ENCODE measurements at places on chromosomes 12 and 14.

GRCh38 chr12:86265329-86265695 is 9.1 kb upstream of the MGAT4C start:
- DNase-seq = no peak

GRCh38 chr12:87991483-87991882 is 37.7 kb downstream of the C12orf50 start:
- DNase-seq = no peak

- no peak for DNase-seq
Observed at GRCh38 chr12:26878661-26879119, 45.7 kb upstream of the ITPR2 start.

- DNase-seq = no peak
Observed at GRCh38 chr12:54148560-54149429, 40.0 kb downstream of the SMUG1 start.

- DNase-seq = no peak
Observed at GRCh38 chr12:93568091-93568490, 4.4 kb upstream of the SOCS2 start.

- DNase-seq = no peak
Observed at GRCh38 chr14:75689012-75689411, 28.0 kb downstream of the TTLL5 start.

Data from CD8-positive, alpha-beta memory T cell (primary cell).